EL (cell line): ENCODE measurements at places on chromosomes 13 and 19.
A peak's percentile ranks its signal among the peaks of the same experiment; 100 is the strongest.

- peak; percentile 7 for DNase-seq
Measured at GRCh38 chr13:50463719-50464118, 379.8 kb downstream of the DLEU7 start.

DNA sequence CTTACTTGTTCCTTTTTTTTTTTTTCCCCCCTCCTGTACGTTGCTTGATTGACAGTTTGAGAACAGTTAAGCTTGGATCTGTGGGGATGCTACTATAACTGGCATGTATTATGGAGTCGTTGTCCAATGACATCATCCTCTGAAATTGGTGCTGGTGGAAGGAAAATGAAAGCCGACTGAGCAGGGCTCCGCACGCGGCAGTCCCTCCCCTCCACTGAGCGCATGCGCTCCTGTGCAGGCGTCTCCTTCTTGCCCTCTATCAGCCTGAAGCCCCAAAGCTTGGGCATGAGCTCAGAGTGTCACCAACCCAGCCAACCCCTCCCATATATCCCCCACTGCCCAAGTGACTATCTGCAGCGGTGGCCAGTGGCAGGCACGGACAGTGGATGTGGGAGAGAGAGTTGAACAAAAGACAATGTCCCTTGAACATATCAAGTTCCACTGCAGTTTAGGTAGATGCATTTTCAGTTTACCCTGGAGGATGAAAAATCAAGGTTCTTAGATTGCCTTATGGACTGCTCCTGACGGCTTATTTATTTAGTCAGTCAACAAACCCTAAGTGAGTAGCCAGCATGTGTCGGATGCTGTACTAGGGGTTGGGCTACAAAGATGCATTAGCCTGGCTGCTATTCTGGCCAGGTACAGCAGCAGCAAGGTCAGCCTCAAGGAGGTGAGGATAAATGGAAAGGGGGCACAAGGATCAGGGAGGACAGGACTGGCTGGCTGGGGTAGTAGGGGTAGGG, 20.8 kb downstream of the MBNL2 start:
- no peak for DNase-seq

DNA sequence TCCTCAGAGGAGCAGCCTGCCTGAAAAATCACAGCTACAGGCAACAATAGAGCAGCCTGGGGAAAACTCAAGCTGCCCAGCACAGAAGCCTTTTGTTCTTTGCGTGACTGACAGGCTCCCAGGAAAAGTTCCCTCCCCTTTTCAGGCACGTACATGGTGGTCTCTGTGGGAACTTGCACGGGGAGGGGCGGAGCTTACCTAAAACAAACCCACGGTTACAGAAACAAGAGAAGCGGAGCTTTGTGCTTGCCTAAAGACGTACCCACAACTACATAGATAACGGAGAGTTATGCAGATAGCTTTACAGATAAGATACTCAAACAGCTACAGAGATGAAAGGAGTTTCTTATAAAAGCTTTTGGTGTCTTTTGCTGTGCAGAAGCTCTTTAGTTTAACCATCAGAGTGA, 11.4 kb downstream of the ETFB start:
- DNase-seq = no peak

DNA sequence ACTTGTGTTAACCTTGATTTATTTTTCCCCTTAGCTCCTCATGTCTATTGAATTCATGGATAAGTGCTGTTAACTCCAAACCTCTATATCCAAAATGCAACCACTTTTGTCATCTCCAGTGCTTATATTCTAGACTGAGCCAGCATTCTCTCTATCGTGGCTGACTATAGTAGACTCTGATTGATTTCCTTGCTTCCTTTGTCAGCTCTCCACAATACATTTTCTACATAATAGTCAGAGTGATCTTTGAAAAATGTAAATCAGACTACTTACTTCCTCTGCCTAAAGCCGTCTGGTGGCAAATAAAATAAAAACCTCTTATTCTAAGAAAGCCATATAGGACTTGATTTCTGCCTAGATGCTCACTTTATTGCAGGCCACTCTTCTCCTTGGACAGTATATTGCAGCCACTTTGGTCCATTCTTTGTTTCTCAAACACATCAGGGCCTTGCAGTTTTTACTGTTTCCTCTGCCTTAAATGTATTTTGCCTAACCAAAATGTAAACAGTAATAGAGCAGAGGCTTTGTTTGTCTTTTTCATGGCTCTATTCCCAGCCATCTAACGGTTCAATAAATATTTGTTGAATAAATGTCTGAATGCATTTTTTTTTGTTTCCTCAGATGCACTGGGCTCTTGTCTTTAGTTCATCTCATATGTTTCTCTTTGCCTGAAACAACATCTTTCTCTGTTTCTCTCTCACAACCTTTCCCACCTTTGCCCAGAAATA, 243.6 kb upstream of the CSNK1A1L start:
- DNase-seq = no peak

DNA sequence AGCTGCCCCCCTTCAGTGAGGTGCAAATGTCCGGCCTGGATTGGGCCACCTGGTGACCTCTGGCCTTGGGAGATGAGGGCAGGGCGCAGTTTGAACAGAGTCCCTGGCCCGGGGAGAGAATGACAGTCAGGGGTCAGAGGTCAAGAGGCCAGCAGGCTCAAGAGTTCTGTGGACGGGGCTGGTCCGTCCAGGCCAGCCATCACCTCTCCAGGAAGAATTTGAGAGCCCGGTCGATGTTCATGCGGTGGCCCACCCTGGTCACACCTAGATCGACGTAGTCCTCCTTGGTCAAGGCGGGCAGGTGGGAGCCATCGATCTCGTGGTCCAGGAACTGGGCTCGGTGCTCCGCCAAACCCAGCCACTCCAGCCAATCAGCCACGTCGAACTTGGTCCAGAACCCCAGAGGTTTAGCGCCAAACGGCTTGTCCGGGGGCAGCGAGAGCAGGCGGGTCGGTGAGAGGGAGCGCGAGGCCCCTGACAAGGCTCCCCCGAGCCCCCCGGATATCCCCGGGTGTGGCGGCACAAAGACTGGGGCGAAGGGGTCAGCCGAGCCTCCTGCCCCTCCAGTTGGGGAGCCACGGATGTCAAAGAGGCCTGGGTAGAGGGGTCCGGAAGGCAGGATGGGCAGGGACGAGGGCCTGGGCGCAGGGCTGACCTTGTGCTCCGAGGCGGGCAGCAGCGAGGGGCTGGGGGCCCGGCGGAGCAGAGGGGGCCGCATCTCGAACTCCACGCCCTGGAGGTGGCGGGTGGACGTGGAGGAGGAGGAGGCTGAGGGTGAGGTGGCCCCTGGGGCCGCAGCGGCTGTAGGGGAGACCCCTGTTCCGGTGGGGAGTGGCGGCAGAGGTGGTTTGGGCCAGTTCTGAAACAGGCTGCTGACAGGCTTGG, 12.8 kb downstream of the C19orf81 start:
- no peak for DNase-seq

DNA sequence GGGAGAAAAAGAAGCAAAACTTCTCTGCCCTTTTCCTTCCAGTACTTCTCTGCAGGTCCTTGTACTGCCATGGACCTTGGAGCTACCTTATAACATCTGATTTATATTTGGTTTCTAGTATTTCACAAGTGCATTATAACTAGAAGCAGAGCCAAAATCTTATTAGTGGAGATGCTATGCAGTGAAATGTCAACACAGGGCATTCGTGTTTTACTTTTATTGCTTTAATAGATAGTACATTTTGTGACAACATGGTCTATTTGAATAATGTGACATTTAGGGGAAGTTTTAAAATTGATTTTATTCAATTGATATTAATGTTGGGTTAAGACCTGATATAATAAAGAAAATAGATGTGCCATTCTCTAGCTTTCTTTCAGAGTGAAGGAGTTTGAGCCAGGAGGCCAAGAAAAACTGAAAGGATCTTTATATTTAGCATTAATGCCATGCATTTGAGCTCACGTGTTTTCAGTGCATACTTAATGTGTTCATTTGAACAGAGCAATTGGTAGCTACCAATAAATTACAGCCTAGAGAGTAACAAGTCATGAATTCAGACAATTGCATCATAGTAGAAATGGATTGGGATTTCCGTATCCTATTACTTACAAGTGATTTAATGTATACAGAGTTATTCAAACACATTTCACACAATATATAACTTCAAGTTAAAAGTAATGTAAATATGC, 863.8 kb downstream of the GPC5 start:
- DNase-seq = no peak

- DNase-seq = no peak
Measured at GRCh38 chr19:16359074-16359473, 34.4 kb downstream of the KLF2 start.

DNA sequence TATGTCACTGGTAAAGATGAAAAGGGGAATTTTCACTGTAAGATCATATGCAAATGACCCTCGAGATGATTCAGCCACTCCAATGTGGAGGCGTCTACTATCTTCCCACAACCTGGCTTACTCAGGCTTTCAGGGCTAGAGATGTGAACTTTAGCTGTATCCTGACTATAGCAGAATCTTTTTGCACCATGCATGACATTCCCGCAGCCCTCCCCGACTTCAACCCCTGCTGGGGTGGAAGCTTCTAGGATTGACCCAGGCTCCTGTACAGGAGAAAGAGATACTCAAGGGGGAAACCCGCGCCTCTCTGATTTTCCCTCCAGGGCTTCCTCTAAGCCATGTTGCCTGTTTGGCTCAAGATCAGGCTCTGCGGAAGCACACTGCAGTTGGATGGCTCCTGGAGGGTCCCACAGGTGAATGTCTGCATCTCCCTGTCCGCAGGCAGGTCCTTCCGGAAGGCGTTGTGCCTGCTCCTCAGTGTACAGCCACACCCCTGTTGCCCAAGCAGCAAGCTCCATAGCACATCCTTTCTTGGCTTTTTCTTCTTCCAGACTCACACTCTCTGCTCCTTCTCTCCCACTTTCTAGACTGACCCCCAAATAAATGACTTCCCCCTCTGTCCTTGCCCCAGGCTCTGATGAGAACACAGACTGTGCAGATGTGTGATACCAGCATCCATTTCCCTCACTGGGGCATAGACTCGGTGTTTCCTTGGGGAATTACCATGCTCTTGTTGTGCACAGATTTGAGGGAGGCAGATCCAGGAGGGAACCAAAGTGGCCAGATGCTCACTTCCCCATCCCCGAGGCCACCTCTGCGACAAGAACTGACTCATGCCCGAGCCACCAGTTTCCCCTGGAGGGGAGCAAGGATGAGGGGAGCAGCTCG, 29.1 kb upstream of the POP4 start:
- peak; percentile 28 for DNase-seq

DNA sequence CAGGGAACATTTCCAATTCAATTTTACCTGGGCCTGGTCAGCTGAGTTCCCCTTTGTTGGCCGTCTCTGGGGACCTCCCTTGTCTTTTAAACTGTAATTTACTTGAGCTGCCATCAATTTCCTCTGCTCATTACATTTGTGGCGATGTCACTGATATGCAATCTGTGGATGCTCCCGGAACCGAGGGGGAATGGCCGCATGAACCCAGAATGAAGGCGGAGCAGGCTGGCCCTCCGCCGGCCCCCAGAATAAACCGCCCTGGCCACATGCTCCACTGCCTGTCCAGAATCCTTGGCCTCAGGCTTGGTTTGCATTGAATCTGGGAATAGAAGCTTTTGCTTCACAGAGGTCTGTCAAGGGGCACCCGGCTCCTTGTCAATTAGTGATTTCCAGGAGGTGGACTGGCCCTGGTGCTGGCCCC, 276.8 kb downstream of the TEX29 start:
- DNase-seq = no peak

DNA sequence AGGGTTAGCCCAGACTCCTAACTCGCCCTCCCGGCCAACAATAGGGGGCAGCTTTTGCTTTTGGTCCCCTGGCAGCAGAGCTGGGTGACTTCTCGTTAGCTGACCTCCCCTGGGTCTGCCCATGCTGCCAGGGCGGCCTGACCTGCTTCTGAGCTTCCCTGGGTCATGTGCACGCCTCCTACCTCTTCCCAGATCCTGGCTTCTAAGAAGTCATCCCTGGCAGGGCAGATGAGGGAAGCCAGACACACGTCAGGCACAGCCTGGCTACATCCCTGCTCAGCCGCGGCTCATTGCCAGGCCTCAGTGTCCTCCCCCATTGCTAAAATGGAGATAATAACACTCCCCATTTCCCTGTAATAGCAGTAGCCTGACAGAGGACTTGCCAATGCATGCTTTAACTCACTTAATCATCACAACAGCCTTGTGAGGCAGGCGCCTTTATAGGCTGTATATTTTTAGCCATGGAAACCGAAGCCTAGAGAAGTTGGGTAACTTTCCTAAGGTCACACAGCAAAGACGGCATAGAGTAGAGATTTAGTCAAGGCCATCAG, 2.1 kb downstream of the KCNK6 start:
- no peak for DNase-seq

DNA sequence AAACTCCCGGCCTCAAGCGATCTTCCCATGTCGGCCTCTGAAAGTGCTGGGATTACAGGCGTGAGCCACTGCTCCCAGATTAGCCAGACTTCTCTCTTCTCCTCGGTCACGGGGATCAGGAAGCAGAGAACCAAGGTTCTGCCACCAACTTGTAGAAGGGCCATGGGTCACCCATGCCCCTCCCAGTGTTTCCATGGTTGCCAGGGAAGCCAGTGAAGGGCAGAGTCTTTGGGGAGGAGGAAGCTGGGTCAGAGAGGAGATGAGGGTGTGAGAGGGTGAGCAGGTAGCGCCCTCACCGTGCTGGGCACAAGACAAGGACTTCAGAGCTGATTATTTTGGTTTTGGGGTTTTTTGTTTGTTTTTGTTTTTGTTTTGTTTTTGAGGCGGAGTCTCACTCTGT, 77.1 kb downstream of the GNG7 start:
- no peak for DNase-seq

DNA sequence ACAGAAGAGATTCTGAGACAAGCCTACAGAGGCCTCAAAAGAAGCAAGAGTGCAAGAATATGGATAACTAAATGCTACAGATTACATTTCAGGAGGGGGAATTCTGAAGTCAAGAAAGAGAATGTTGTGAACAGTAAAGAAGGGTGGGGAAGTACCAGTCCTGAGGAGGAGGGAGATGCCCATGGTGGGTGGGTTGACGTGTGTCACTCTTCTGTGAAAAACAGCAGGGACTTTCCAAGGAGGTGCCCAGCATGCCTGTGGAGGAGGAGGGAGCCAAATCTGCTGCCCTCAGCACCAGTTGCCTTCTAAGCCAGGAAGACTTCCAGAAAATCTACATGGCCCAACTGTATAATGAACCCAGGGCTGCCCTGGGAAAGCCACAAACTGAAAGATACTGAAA, 87.7 kb downstream of the SGCG start:
- no peak for DNase-seq

DNA sequence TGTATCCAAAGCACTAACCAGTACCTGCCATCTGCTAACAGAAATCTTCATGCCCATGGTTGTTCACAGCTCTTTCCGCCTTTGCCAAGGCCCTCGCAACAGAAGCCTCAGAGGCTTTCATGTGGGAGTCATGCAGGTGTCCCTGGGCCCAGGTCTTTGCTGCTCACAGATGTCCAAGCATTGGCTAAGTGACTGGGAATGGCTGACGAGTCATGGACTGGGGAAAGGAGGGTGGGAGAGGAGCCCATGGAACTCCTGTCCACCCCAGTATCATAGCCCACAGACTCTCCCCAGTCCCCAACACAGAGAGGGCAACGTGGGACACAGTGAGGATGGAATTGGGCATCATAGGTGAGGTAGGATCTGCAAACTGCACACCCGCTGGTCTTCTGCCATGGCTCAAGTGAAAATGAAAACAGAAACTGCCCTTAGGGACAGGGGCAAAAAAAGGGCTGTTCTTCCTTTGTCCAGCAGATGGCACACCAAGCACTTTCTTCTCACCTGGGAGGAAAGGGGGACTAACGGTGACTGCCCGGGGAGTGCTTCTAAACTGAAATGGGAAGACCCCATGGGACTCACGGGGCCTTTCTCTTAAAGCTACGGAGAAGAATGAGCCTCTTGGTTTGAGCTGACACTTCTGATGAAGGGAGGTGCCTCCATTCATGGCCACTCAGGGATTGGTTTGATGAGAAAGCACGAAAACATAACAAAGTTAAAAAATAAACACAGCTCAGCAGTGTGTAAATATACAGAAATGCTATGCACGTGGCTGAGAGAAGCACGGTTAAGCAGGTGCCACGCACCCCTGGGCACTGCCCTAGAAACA, 11.1 kb upstream of the DHRS12 start:
- DNase-seq = peak; percentile 63
